ENCODE measurements at places on chromosomes 7 and 10.

DNA sequence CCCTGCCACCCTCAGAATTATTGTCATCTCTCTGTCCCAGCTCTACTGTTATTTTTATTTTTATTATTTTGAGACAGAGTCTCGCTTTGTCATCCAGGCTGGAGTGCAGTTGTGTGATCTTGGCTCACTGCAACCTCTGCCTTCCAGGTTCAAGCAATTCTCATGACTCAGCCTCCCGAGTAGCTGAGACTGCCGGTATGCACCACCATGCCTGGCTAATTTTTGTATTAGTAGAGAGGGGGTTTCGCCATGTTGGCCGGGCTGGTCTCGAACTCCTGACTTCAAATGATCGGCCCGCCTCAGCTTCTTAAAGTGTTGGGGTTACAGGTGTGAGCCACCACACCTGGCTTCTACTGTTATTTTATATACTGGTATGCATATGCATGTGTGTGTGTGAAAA, 11.0 kb downstream of the CALHM2 start:
- DNase-seq = no peak
- no peak overlapping the region for H3K4me3 ChIP-seq
- no peaks in the 10 kb centered on the region for H3K27me3 ChIP-seq
- peak overlapping the region; percentile 68 for H3K27ac ChIP-seq
- peaks cover 36% of the 10 kb centered on the region for H3K36me3 ChIP-seq

DNA sequence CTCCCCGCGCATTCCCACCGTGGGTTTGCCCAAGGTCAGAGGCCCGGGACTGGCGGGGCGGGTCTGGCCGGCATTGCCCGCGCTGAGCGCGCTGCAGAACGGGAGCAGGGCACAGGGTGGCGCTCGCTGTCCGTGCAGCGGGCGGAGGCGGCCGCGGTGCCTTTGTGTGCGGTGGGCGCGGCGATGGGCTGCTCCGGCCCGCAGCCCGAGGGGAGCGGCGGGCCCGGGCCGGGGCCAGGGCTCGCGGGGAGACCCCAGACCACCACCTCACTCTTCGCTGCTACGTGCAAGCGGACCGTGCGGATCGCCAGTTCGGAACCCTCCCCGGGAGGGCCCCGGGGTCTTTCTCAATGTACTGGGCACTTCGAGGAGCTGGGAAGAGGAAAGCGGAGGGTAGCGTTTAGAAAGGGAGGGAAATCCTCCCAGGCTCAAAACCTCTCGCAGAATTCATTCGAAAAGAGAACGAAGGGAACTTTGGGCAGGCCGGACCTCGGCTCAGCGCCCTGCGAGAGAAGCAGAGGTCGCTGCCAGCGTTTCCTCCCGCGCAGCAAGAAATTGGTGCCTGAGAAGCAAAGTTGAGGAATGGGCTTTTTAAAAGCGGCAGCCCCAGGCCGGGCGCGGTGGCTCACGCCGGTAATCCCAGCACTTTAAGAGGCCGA, 8.5 kb downstream of the SP8 start:
- peaks cover 83% of the 10 kb centered on the region for H3K27me3 ChIP-seq
- DNase-seq = no peak
- H3K36me3 ChIP-seq = no peaks in the 10 kb centered on the region
- peak overlapping the region; percentile 47 for H3K4me3 ChIP-seq

DNA sequence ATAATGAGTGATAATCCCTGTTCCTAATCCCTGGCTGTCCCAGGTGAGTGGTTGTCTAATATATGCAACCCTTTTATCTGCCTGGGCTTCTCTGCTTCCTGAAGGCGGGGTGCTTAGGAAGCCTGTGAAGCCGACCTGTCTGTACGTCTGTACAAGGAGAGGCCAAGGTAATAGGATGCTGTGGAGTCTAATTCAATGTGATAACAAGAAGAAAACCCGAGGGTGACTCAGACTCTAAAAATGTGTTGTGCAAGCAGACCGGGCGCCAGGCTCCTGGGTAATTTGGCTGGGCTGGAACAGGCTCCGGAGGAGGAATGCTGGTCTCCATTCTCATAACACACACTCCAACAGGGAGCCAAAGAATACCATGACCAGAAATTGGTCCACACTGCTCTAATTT, 43.6 kb downstream of the THNSL1 start:
- H3K4me3 ChIP-seq = no peak overlapping the region
- no peak for DNase-seq
- peaks cover 7% of the 10 kb centered on the region for H3K27me3 ChIP-seq
- no peaks in the 10 kb centered on the region for H3K36me3 ChIP-seq
- peaks cover 14% of the 10 kb centered on the region for H3K4me1 ChIP-seq

GRCh38 chr10:122435212-122435827, 19.1 kb upstream of the ARMS2 start:
- DNase-seq = no peak
- H3K4me1 ChIP-seq = peaks cover 6% of the 10 kb centered on the region
- H3K27ac ChIP-seq = no peak overlapping the region
- H3K27me3 ChIP-seq = no peaks in the 10 kb centered on the region
- H3K36me3 ChIP-seq = peaks cover 10% of the 10 kb centered on the region

GRCh38 chr7:27633062-27633461, 29.6 kb downstream of the HIBADH start:
- peaks cover 5% of the 10 kb centered on the region for H3K36me3 ChIP-seq
- no peaks in the 10 kb centered on the region for H3K27me3 ChIP-seq
- DNase-seq = no peak
- no peak overlapping the region for H3K4me3 ChIP-seq

GRCh38 chr10:99711129-99711719, 20.7 kb downstream of the COX15 start:
- H3K4me1 ChIP-seq = peaks cover 5% of the 10 kb centered on the region
- H3K36me3 ChIP-seq = peaks cover 36% of the 10 kb centered on the region
- no peaks in the 10 kb centered on the region for H3K27me3 ChIP-seq
- H3K4me3 ChIP-seq = no peak overlapping the region
- DNase-seq = no peak
- no peak overlapping the region for H3K27ac ChIP-seq

GRCh38 chr10:60573336-60573735, 183.7 kb upstream of the ANK3 start:
- H3K27ac ChIP-seq = peak overlapping the region; percentile 56
- no peak for DNase-seq
- peak overlapping the region; percentile 17 for H3K4me3 ChIP-seq
- peaks cover 39% of the 10 kb centered on the region for H3K4me1 ChIP-seq
- peaks cover 1% of the 10 kb centered on the region for H3K36me3 ChIP-seq
- no peaks in the 10 kb centered on the region for H3K27me3 ChIP-seq

GRCh38 chr10:131073469-131074035, 238.0 kb downstream of the TCERG1L start:
- no peak overlapping the region for H3K27ac ChIP-seq
- no peaks in the 10 kb centered on the region for H3K4me1 ChIP-seq
- H3K27me3 ChIP-seq = no peaks in the 10 kb centered on the region
- no peaks in the 10 kb centered on the region for H3K36me3 ChIP-seq

GRCh38 chr10:64271983-64272382, 750.8 kb downstream of the REEP3 start:
- no peak overlapping the region for H3K4me3 ChIP-seq
- H3K36me3 ChIP-seq = no peaks in the 10 kb centered on the region
- H3K27ac ChIP-seq = no peak overlapping the region
- DNase-seq = no peak

DNA sequence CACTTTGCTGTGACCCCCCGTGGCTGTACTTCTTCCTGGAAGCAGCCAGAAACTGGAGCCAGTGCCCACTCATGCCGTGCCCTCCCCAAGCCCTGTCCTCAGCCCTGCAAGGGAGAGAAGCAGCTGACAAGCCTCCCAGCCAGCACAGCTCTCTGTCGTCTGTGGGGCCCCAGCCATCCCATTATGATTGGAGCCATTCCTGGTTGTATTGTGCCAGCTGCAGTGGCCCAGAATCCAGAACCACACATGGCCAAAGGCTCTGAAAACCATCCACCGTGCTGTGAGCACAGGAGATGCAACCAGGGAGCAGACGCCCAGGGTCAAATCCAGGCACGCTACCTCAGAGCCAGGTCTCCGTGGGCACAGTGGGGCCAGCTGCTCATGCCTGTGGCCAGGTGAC, 18.7 kb downstream of the GRID2IP start:
- H3K4me1 ChIP-seq = peaks cover 13% of the 10 kb centered on the region
- H3K27ac ChIP-seq = no peak overlapping the region
- peaks cover 43% of the 10 kb centered on the region for H3K27me3 ChIP-seq
- no peak for DNase-seq
- peak overlapping the region; percentile 59 for H3K4me3 ChIP-seq

DNA sequence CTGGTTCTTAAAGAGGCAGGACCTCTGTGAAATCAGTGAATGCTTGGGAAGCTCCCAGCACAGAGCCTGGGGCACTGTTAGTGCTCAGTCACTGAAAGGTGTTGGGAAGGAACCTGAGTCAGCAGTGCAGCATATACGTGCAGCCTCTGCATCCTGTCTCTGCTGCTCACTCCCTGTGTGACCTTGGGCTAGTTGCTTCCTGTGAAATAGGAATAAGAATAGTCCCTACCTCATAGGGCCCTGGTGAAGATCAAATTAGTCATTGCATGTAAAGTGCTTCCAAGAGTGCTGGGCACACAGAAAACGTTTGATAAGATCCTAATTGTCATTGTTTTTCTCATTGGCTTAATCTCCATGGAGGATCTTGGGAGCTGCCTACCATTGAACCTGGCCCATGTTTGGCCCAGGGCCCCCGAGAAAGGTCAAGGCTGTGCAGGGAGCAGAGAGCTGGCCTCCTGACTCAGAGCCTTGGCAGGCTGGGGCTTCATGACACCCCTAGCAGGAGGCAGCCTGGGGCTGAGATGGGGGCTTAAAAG, 73.3 kb upstream of the COL13A1 start:
- no peak for DNase-seq
- H3K36me3 ChIP-seq = no peaks in the 10 kb centered on the region
- H3K27me3 ChIP-seq = peaks cover 63% of the 10 kb centered on the region
- no peak overlapping the region for H3K27ac ChIP-seq
- no peak overlapping the region for H3K4me3 ChIP-seq

DNA sequence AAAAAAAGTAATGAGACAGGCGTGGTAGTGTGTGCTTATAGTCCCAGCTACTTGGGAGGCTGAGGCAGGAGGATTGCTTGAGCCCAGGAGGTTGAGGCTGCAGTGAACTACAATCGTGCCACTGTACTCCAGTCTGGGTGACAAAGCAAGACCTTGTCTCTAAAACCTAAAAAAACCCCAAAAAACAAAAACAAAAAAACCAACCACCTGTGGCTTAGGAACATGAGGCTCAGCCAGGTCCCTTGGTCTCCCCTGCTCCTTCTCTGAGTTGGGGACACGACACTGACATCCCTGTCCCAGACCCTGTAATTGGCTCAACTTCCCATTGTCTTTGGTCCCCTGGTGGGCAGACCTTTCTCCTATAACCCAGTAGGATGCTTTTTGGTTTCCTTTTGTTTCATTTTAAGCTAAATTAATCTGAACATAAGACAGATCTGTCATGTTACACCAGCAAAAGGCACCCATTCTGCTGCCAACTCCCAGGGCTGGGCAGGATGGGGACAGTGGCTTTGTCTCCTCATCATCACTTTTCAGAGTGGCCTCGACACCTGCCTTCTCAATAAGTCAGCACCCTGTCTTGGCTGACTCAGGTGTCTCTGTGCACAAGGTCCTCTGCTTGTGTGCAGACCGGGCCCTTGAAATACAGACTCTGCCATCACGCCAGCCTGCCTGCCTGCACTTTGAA, 74.4 kb downstream of the MYL10 start:
- no peak overlapping the region for H3K4me3 ChIP-seq
- no peaks in the 10 kb centered on the region for H3K4me1 ChIP-seq
- H3K27me3 ChIP-seq = peaks cover 13% of the 10 kb centered on the region
- no peaks in the 10 kb centered on the region for H3K36me3 ChIP-seq
- H3K27ac ChIP-seq = no peak overlapping the region

DNA sequence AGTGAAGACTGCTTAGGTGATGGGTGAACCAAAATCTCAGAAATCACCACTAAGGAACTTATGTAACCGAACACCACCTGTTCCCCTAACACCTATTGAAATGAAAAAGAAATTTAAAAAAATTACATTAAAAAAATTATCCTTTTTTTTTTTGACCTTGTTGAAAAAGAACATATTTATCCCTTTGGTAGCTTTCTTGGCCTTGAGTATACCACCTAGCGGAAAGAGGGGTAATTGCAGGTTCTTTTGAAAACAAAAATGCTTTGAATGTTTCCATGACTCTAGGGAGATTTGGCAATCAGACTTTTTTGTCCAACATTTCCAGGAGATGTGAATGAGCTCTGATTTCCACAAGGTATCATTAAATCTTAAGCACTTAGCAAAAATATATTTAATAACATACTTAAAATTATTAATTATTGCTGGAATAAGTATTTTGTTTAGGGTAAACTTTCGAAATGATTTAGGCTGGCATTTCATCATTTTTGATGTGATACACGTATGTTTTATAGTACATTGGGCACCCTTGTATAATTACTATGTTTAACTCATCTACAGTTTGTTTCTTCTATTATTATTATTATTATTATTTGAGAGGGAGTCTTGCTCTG, 47.0 kb upstream of the ELMO1 start:
- DNase-seq = no peak
- H3K36me3 ChIP-seq = peaks cover 3% of the 10 kb centered on the region
- no peaks in the 10 kb centered on the region for H3K4me1 ChIP-seq
- H3K27ac ChIP-seq = no peak overlapping the region
- no peak overlapping the region for H3K4me3 ChIP-seq

- H3K36me3 ChIP-seq = no peaks in the 10 kb centered on the region
- no peak for DNase-seq
- peaks cover 9% of the 10 kb centered on the region for H3K27me3 ChIP-seq
- no peak overlapping the region for H3K27ac ChIP-seq
- no peak overlapping the region for H3K4me3 ChIP-seq
Measured at GRCh38 chr10:49735848-49736563, 26.1 kb downstream of the OGDHL start.

GRCh38 chr7:19665399-19666008, 43.3 kb downstream of the POLR1F start:
- DNase-seq = no peak
- no peak overlapping the region for H3K27ac ChIP-seq
- H3K4me3 ChIP-seq = no peak overlapping the region
- peaks cover 4% of the 10 kb centered on the region for H3K4me1 ChIP-seq
- no peaks in the 10 kb centered on the region for H3K36me3 ChIP-seq

Measured in central memory CD8-positive, alpha-beta T cell (primary cell).